ENCODE measurements at places on chromosomes 1 and 21.

GRCh38 chr1:114558544-114558943, 22.9 kb downstream of the BCAS2 start:
- H3K4me3 ChIP-seq, result no peak overlapping the region
- DNase-seq, result peak; percentile 8
- no peaks in the 10 kb centered on the region for H3K36me3 ChIP-seq
- H3K4me1 ChIP-seq, result no peaks in the 10 kb centered on the region
- H3K27me3 ChIP-seq, result no peaks in the 10 kb centered on the region

DNA sequence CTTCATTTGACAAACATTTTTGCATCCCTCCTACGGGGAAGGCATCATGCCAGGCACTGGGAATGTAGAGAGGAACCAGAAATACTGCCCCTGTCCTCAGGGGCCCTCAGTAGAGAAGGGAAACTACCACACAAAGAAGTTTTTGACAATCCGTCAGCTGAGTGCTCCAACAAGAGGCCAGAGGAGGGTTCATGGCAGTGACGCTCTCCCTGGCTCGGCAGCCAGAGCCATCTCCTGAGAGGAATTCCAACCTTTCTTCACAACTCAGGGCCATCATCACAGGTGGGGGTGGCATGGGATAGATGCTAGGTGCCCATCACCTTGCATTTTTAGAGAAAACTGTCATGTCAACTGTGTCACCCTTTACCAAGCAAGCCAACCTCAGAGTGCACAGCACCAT, 154.1 kb downstream of the HIVEP3 start:
- no peak for DNase-seq
- no peaks in the 10 kb centered on the region for H3K36me3 ChIP-seq
- H3K27me3 ChIP-seq, result no peaks in the 10 kb centered on the region
- H3K4me1 ChIP-seq, result no peaks in the 10 kb centered on the region

- no peak overlapping the region for H3K27ac ChIP-seq
- no peak overlapping the region for H3K4me3 ChIP-seq
- H3K27me3 ChIP-seq, result no peaks in the 10 kb centered on the region
- no peaks in the 10 kb centered on the region for H3K36me3 ChIP-seq
- H3K4me1 ChIP-seq, result peaks cover 36% of the 10 kb centered on the region
Observed at GRCh38 chr1:29800522-29800956, 564.2 kb downstream of the PTPRU start.

- DNase-seq, result no peak
- no peaks in the 10 kb centered on the region for H3K4me1 ChIP-seq
- H3K4me3 ChIP-seq, result no peak overlapping the region
- H3K27me3 ChIP-seq, result no peaks in the 10 kb centered on the region
- no peak overlapping the region for H3K27ac ChIP-seq
Observed at GRCh38 chr1:182968151-182968741, 15.3 kb upstream of the SHCBP1L start.

- no peaks in the 10 kb centered on the region for H3K4me1 ChIP-seq
- peaks cover 76% of the 10 kb centered on the region for H3K27me3 ChIP-seq
- DNase-seq, result no peak
Observed at GRCh38 chr1:112317140-112317539, 78.9 kb upstream of the CTTNBP2NL start.

DNA sequence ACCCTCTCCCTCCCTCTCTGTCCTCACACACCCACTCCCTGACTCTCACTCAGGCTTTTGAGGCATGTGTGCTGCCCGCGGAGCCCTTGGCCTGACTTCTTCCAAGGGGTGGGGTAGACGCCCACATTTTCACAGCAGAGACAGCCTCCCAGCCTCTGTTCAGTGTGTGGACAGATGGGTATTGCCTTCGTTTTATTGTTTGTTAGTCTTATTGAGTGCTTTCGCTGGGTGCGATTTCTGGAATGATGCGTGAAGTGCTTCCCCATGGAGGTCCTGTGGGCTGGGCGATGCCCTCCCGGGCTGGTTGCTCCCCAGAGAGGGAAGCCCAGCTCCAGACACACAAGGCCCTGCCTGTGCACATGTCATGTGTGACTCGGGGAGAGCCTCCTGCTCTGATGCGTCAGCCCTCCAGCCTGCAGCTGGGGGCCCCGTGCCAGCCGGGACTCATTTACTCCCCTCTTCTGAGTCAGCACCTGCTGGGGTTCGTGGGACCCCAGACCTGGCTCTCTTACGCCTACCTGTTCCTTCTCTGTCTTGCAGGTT, 14.7 kb downstream of the PDXK start:
- H3K4me1 ChIP-seq, result peaks cover 56% of the 10 kb centered on the region
- H3K4me3 ChIP-seq, result peak overlapping the region; percentile 17
- H3K27me3 ChIP-seq, result no peaks in the 10 kb centered on the region

- no peaks in the 10 kb centered on the region for H3K4me1 ChIP-seq
- no peak overlapping the region for H3K4me3 ChIP-seq
- DNase-seq, result no peak
- H3K27me3 ChIP-seq, result no peaks in the 10 kb centered on the region
Observed at GRCh38 chr1:78184460-78185072, 138.8 kb downstream of the GIPC2 start.

DNA sequence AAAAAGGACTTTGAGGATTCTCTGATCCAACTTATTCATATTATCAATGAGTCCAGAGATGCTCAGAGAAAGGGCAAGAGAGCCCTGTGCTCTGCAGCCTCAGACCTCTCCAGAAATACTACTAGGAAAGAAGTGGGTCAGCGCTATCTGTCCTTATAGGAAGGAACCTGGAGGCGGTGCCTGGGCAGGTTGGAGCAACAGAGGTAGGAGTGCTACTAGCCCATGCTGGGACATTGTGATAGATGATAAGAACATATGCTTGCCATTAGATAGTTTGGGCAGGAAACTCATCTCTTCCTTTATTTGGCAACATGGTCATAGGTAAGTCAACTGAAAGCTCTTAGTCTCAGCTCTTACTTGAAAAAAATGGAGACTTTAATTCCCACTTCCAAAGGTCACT, 133.7 kb upstream of the COA6 start:
- no peak overlapping the region for H3K4me3 ChIP-seq
- H3K27me3 ChIP-seq, result no peaks in the 10 kb centered on the region
- H3K4me1 ChIP-seq, result peaks cover 4% of the 10 kb centered on the region
- DNase-seq, result no peak
- H3K36me3 ChIP-seq, result no peaks in the 10 kb centered on the region

DNA sequence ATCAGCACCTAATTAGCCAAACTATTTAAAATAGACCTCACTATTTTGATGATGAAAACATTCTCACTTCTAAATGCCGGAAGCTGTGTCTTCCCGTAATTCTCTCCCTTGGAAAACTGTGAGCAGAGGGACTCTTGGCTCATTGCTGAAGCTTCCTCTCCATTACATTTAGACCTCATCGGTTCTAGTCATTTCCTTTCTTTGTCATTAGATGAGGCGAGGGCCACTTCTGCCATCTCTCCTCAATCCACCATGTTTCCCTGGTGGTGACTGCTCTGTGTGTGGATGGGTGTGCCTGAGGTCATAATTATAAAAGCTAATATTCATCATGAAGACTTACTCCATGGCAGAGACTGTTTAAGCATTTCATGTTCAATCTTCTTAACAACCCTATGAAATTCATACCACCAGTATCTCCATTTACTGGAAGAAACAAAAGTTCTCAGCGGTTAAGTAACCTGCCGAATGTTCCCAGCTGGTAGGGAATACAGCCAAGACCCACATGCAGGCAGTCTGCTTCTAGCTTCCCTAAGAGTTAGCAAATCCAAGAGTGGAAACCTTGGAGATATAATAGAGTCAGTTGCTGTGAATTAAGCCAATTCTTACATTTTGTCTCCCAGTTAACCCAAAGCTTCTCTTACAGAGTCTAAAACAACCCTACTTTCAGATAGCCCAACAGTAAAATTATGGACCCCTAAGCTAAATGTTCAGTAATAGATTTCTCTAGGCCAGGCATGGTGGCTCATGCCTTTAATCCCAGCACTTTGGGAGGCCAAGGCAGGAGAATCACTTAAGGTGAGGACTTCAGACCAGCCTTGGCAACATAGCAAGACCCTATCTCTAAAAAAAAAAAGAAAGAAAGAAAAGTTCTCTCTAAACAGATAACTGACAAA, 156.2 kb downstream of the ZBTB18 start:
- no peak overlapping the region for H3K4me3 ChIP-seq
- DNase-seq, result no peak
- H3K4me1 ChIP-seq, result no peaks in the 10 kb centered on the region
- no peak overlapping the region for H3K27ac ChIP-seq
- no peaks in the 10 kb centered on the region for H3K36me3 ChIP-seq

DNA sequence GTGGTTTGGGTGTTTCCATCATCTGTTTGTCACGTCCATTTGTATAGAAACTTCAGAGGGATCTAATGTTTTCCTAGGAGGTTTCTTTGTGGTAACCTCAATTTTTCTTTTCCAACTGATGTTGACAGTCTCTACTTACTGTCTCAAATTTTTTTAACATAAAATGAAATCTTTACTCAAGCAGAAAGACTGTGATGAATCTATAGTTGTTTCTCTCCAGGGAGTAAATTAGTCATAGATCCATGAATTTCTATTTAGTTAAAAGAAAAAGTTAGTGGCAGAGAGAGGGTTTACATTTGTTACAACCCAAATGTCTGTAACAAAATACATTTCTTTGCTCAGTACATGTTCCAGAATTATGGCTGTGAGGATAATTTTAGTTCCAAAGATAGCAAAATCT, 161.6 kb downstream of the DISP1 start:
- H3K4me3 ChIP-seq, result no peak overlapping the region
- no peaks in the 10 kb centered on the region for H3K36me3 ChIP-seq
- no peaks in the 10 kb centered on the region for H3K27me3 ChIP-seq
- no peak overlapping the region for H3K27ac ChIP-seq

- H3K27ac ChIP-seq, result peak overlapping the region; percentile 34
- peak overlapping the region; percentile 68 for H3K4me3 ChIP-seq
- H3K4me1 ChIP-seq, result peaks cover 21% of the 10 kb centered on the region
Observed at GRCh38 chr21:44815852-44816628, 1.8 kb downstream of the SUMO3 start.

- DNase-seq, result peak; percentile 51
- H3K4me1 ChIP-seq, result no peaks in the 10 kb centered on the region
- H3K27ac ChIP-seq, result no peak overlapping the region
- H3K36me3 ChIP-seq, result peaks cover 80% of the 10 kb centered on the region
- H3K4me3 ChIP-seq, result no peak overlapping the region
Observed at GRCh38 chr1:951364-951763, 7.7 kb downstream of the NOC2L start.

- no peak overlapping the region for H3K27ac ChIP-seq
- H3K4me1 ChIP-seq, result no peaks in the 10 kb centered on the region
- no peak for DNase-seq
- no peaks in the 10 kb centered on the region for H3K27me3 ChIP-seq
- H3K36me3 ChIP-seq, result no peaks in the 10 kb centered on the region
Observed at GRCh38 chr1:231518485-231519034, 9.9 kb upstream of the TSNAX start.

DNA sequence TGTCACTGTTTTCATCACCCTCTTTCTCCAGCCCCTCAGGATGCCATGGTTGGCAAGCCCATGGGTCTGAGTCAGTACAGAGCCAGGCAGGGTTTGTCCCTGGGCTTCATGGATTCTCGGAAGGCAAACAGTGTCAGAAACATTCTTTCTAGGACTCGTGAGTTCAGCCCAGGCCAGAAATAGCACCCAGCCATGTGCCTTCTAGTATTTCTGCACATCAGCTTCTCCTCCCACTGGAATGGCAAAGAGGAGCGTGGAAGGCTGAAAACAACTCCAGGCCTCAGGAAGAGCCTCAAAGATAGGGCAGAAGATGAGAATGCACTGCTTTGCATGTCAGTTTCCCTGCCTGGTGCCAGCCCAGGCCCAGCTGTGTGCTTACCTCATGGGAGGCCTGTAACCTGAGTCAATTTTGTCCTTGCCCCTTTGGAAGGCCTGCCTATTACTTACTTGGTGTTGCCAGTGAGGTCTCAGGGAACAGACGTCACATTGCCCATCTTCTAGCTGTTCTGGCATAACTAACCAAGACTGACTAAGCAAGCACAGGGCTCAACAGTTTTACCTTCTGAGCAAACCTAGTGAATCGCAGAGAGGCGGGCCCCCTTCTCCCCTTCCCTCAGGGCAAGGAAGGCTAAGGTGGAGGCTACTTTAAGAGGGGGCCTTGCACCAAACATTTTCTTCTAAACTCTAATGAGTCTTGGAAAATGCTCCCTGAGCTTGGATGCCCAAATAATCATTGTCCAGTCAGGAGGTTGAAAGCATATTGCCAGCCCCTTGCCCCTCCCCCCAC, 42.4 kb downstream of the GLUL start:
- H3K4me3 ChIP-seq, result no peak overlapping the region
- no peaks in the 10 kb centered on the region for H3K27me3 ChIP-seq
- H3K36me3 ChIP-seq, result no peaks in the 10 kb centered on the region
- no peaks in the 10 kb centered on the region for H3K4me1 ChIP-seq
- no peak for DNase-seq

DNA sequence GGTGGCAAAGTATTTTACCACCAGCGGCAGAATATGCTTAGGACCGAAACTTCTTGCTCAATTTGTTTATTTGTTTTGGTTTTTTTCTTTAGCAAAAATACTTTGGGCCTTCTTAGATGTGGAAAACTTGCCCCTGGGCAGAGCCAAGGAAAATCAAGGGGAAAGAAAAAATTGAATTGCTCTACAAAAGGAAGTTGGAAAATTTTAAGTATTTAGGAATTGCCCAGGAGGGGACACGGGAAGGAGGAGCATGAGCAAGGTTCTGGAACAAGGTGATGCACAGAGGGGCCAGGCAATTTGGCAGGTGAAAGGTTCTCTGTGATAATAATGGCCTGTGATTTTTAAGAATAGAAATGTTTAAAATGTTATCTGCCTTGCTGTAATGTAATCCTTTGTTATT, 28.6 kb downstream of the SGIP1 start:
- no peaks in the 10 kb centered on the region for H3K36me3 ChIP-seq
- no peak overlapping the region for H3K27ac ChIP-seq
- no peaks in the 10 kb centered on the region for H3K4me1 ChIP-seq
- no peaks in the 10 kb centered on the region for H3K27me3 ChIP-seq
- H3K4me3 ChIP-seq, result no peak overlapping the region

DNA sequence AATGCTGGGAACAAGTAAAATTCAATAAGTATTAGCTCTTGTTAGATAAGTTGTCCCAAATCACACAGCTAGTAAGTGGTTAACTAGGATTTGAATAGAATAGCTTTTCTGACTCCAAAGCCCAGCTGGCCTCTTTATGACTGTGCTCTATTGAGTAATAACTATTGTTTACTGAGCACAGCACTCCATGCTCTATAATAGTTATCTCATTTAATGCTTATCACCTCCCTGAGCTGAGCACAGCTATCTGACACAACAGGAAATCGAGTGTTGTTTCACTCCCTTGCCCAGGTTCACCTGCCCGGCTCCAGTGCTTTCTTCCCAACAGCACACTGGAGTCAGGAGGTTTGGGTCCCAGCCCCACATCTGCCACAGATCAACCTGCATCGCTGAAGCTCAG, 38.8 kb upstream of the STMN1 start:
- H3K4me3 ChIP-seq, result no peak overlapping the region
- no peaks in the 10 kb centered on the region for H3K4me1 ChIP-seq
- H3K36me3 ChIP-seq, result no peaks in the 10 kb centered on the region
- H3K27ac ChIP-seq, result no peak overlapping the region

DNA sequence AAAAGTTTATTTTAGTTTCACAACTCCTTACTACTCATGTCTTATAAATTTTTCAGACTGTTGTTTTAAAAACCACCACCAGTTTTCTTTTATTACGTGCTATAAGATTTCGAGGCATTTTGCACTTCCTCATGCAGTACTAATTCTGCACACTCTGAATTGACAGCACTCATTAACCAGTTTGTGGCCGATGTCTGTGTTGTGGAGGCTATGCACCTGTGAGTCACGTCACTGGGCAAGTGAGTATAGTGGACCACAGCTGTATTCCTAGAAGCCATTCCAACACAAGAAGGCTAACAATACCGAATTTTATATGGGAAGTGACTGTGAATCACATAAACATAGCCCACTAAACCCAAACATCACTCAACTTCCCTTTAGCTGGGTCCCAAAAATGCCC, 21.0 kb upstream of the SPATA6 start:
- no peak overlapping the region for H3K27ac ChIP-seq
- H3K4me1 ChIP-seq, result peaks cover 9% of the 10 kb centered on the region
- no peaks in the 10 kb centered on the region for H3K27me3 ChIP-seq
